ENCODE measurements at places on chromosomes 11 and 22. TPM values are rescaled to one million over a fixed set of nuclear protein-coding genes. Genes with fewer than 3 reads are reported as not detected.

GRCh38 chr11:64989416-64989815, 7.4 kb downstream of the BATF2 start:
- no peak for DNase-seq

- no peak for DNase-seq
Observed at GRCh38 chr11:110092111-110092514, 1.1 kb upstream of the ZC3H12C start.

The TTC28 gene
- total RNA-seq = 4.6 TPM

DNA sequence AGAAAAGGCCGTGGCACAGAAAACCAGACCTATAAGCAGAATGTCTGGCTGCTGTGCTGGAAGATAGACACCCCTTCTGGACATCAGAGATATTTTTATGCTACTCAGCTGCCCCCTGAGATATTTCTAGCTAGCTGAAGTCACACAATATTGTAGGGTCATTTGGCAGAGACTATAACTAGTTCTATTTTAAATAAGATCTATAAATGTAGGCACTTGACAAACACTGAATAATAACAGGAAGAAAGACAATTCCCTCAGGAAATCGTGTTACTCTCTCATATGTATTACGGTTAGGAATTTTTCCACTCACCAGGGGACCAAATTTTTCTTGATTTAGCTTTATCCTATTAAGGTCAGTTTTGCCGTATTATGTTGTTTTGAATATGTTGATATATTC, 845.4 kb downstream of the OPCML start:
- no peak for DNase-seq

DNA sequence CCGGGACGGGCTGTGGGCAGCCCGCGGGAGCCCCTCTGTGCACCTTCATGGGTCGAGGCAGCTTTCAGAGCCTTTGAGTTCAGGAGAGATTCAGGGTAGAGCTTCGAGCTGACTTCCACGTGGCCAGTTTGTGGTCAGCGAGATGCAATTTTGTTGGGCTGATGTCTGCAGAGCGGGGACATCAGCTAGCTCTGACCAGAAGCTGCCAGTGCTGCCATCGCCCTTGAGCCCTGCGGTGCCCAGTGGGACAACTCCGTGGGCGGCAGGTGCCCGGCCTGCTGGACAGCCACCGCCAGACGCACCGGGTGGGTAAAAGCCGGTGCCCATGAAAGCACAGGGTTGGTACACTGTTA, 719 bp downstream of the TALDO1 start:
- no peak for DNase-seq

GRCh38 chr11:3000032-3000961, 8.2 kb upstream of the NAP1L4 start:
- no peak for DNase-seq
